ENCODE measurements at places on chromosomes 16 and 17.

DNA sequence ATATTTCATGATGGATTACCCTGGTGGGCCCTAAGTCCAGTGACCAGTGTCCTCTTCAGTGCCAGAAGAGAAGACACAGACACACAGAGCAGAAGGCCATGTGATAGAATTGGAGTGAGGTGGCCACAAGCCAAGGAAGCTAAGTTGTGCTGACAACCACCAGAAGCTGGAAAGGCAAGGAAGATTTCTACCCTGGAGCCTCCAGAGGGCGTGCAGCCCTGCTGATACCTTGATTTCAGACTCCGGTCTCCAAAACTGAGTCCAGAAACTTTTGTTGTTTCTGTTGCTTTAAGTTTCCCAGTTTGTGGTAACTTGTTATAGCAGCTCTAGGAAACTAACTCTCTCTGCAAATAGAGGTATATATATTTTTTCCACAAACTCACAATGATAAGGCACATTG, 396.6 kb upstream of the ASIC2 start:
- no peak for DNase-seq

DNA sequence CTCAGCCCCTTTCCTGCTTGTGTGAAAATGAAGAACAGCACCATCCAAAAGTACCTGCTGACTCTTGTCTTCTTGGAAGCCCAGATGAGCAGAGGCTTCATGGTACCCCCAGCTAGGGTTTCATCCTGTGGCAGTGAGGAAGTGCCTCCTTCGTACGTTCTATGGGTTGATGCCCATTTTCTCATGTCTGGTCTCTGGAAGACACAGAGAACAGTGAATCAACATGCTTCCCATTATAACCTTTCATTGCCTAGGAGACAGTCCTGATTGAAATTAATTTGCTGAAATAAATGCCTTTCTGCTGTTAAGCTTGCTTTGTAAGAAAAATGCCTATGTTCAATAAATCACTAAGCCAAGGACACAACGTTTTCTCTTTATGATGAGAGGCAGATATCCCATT, 36.5 kb downstream of the RCVRN start:
- no peak for DNase-seq

GRCh38 chr17:28908640-28909167, 5.8 kb upstream of the DHRS13 start:
- no peak for DNase-seq

GRCh38 chr16:86491640-86492023, 18.7 kb upstream of the FOXF1 start:
- no peak for DNase-seq

GRCh38 chr17:51355441-51356410, 95.4 kb downstream of the UTP18 start:
- no peak for DNase-seq

All from CD4-positive, alpha-beta T cell treated with Interferon gamma for 1 hour (primary cell).